ENCODE measurements at places on chromosomes 1 and 21. TPM values are rescaled to one million over a fixed set of nuclear protein-coding genes. Genes with fewer than 3 reads are reported as not detected.

ARHGEF16 gene
- total RNA-seq: 1.1 TPM

FAM167B gene
- total RNA-seq: 3.1 TPM

BATF3 gene
- total RNA-seq: 3.7 TPM

TCP10L gene
- 0.40 TPM for total RNA-seq

INSRR gene
- not detected for total RNA-seq

ZNF648 gene
- not detected for total RNA-seq

HPCA gene
- not detected for total RNA-seq

NBPF6 gene
- total RNA-seq: not detected

GRCh38 chr1:230243583-230244353, 176.7 kb downstream of the GALNT2 start:
- H3K36me3 ChIP-seq: peaks cover 42% of the 10 kb centered on the region
- H3K4me3 ChIP-seq: no peak overlapping the region
- H3K27me3 ChIP-seq: no peaks in the 10 kb centered on the region
- DNase-seq: no peak
- H3K27ac ChIP-seq: no peak overlapping the region
- H3K4me1 ChIP-seq: peaks cover 25% of the 10 kb centered on the region

GRCh38 chr1:79646880-79647279, 640.4 kb upstream of the ADGRL4 start:
- no peaks in the 10 kb centered on the region for H3K4me1 ChIP-seq
- no peaks in the 10 kb centered on the region for H3K27me3 ChIP-seq
- no peak for DNase-seq
- H3K4me3 ChIP-seq: no peak overlapping the region

DNA sequence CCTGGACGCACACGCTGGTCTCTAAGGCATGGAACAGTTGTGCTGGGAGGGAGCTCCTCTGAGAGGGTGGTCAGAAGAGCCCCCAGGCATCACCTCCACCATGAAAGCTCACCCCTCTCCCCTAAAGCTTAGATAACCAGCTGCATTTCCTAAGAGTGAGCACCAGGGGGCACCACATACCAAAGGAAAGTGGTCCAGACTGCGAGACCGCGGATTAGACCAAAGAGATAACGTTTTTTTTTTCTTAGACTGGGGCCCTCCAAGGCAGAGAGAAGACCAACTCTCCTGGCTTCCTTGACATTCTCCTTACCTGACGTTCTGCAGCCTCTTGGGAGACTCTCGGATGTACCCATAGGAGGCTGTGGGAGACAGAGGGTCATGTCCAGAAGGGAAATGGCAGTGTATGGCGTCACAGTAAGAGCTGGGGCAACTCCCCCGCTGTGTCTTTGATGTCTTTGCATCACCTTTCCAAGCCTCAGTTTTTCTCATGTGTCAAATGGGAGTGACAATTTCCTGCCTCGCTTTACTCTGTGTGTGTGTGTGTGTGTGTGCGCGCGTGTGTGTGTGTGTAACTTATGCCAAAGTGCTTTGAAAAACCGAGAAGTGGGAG, 12.3 kb upstream of the IFNLR1 start:
- peaks cover 7% of the 10 kb centered on the region for H3K4me1 ChIP-seq
- no peaks in the 10 kb centered on the region for H3K27me3 ChIP-seq
- H3K27ac ChIP-seq: no peak overlapping the region

DNA sequence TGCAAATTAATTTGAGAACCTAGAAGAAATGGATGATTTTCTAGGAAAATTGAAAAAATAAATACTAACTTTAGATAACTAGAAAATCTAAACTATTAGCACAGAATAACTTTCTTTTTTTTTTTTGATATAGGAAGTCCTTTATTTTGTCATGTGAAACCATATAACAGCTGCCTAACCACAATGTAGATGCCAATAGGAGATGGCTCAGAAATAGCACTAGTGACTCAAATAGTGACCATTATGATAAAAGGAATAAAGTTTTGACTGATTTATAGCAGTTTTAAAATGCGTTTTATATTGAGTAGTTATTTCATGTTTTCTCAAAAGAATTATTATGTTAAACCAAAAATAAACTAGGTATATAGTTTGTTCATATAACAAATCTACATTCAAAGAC, 158.0 kb upstream of the CACYBP start:
- no peaks in the 10 kb centered on the region for H3K27me3 ChIP-seq
- no peak overlapping the region for H3K27ac ChIP-seq
- no peak overlapping the region for H3K4me3 ChIP-seq
- H3K4me1 ChIP-seq: peaks cover 19% of the 10 kb centered on the region
- no peak for DNase-seq
- H3K36me3 ChIP-seq: no peaks in the 10 kb centered on the region

GRCh38 chr1:27528818-27529703, 39.1 kb upstream of the WASF2 start:
- no peak overlapping the region for H3K4me3 ChIP-seq
- peak overlapping the region; percentile 88 for H3K27ac ChIP-seq
- H3K27me3 ChIP-seq: no peaks in the 10 kb centered on the region
- peaks cover 21% of the 10 kb centered on the region for H3K36me3 ChIP-seq
- peaks cover 48% of the 10 kb centered on the region for H3K4me1 ChIP-seq

- no peaks in the 10 kb centered on the region for H3K27me3 ChIP-seq
- DNase-seq: no peak
- H3K27ac ChIP-seq: no peak overlapping the region
- no peaks in the 10 kb centered on the region for H3K36me3 ChIP-seq
- no peak overlapping the region for H3K4me3 ChIP-seq
- no peaks in the 10 kb centered on the region for H3K4me1 ChIP-seq
Measured at GRCh38 chr1:60088620-60089155, 15.1 kb upstream of the C1orf87 start.

DNA sequence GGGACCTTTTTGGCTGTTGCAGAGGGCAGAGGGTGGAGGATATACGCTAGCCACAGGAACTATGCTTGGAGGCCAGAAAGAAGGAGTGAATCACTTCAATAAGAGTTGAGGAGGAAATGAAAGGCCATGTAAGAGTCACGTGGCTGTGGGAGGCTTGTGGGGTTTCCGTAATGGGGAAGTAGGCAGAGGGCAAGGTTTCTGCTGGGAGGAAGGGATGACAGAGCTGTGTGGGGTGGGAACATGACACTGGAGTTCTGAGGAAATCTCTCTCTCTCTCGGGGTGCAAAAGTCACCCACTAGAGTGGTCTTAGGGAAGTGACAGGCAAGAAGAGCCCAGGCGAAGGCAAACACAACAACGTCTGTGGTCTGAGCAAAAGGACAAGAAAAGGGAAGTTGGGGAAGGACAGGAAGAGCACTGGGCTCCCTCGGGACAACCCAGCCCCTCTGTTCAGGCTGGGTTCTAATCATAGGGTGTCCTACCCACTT, 3.9 kb upstream of the CD1C start:
- H3K27ac ChIP-seq: no peak overlapping the region
- H3K27me3 ChIP-seq: peaks cover 4% of the 10 kb centered on the region
- no peaks in the 10 kb centered on the region for H3K4me1 ChIP-seq
- H3K4me3 ChIP-seq: no peak overlapping the region
- H3K36me3 ChIP-seq: no peaks in the 10 kb centered on the region
- DNase-seq: no peak

DNA sequence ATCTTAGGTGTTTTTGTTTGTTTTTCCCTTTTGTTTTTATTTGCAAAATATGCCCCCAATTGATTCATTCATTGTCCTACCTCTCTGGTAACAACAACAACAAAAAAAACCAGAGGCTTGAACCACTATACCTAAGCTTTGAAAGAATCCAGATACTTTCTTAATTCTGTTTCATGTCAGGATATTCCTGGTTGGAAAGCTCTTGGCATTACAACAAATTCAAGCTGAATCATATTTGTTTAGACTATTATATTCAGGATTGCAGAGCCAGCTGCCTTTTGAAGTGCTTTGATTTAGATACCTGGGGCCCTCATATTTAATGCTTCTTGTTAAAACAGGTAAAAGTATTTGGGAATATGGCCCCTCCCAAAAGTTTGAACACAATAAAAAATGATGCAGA, 22.9 kb upstream of the ZNF326 start:
- H3K27ac ChIP-seq: no peak overlapping the region
- peaks cover 13% of the 10 kb centered on the region for H3K4me1 ChIP-seq
- DNase-seq: no peak
- no peak overlapping the region for H3K4me3 ChIP-seq
- no peaks in the 10 kb centered on the region for H3K27me3 ChIP-seq
- no peaks in the 10 kb centered on the region for H3K36me3 ChIP-seq

DNA sequence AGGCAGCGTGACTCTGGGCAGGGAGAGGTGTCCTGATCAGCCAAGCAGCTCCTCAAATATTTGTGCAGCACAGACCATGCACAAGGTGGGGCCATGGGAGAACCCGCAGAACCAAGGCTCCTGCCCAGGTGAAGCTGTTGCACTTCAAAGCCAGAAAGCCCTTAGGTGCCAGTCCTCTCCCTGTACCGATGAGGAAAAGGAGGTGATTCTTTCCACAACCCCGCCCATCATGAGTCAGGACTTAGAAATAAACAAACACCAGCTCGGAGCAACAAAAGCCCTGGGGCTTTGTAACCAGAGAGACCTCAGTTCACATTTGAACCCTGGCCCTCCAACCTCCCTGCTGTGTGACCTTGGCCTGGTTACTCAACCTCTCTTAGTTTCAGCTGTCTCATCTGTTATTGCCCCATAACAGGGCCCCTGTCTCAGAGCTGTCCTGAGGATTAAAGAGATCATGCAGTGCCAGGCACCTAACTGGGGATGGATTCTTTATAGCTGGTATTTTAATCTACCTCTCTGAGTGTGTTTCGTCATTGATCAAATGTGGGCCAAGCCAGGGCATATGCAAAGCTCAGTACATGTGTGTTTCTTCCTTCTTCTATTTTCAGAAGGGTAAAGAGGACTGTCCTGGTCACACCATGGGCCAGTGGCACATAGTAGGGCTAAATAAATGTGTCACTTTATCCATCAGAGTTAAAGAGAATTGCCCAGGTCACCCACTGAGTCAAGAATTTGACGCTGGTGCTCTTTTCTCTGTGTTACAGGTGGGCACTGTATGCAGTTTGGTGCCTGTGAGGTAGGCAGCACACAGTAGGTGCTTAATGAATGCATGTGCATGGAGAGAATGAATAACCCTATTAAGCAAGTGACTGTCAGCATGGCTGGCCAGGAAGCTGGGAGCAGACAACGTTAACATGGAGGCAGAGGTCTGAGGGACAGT, 1.4 kb downstream of the LDLRAD1 start:
- no peak for DNase-seq
- peaks cover 35% of the 10 kb centered on the region for H3K27me3 ChIP-seq
- H3K4me1 ChIP-seq: no peaks in the 10 kb centered on the region
- no peak overlapping the region for H3K27ac ChIP-seq
- H3K36me3 ChIP-seq: no peaks in the 10 kb centered on the region

DNA sequence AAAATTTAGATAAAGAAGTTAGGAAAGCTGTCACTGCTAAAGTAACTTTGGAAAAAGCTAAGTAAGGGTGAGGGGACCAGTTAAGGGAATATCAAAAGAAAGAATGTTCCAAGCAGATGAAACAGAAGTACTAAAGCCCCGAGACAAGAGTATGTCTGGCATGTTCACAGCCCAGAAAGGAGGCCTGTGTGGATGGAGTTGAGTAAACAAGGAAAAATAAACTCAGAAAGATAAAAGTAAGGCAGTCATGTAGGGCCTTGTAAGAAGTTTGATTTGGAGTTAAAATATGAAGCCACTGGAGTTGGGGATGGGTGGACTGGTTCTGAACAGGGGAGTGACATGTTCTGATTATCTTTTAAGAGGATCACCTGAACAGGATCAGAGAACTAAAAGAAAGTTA, 177.9 kb downstream of the CDC42BPA start:
- H3K27ac ChIP-seq: no peak overlapping the region
- H3K36me3 ChIP-seq: peaks cover 13% of the 10 kb centered on the region
- DNase-seq: no peak
- no peaks in the 10 kb centered on the region for H3K27me3 ChIP-seq
- peaks cover 33% of the 10 kb centered on the region for H3K4me1 ChIP-seq

DNA sequence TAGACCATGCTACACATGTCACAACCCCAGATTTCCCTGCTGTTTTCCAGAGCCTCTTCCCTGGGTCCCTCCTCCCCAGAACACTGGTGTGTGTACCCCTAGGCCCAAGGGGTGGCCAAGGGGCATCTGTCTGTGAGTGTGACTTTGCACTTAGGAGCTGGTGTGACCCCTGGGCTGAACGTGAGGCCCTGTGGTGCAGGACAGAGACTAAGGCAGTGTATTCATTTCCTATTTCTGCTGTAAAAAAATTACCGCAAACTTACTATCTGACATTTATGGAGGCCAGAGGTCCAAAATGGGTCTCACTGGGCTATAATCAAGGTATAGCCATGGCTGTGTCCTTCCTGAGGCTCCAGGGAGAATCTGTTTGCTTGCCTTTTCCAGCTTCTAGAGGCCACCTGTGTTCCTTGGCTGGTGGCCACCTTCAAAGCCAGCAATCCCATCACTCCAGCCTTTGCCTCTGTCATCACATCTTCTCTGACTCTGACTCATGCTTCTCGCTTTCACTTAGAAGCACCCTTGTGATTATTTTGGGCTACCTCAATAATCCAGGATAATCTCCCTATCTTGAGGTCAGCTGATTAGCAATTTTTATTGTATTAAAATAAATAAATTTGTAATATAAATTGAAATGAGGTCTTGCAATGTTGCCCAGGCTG, 24.0 kb upstream of the ELOA start:
- H3K27ac ChIP-seq: no peak overlapping the region
- H3K36me3 ChIP-seq: no peaks in the 10 kb centered on the region
- H3K4me1 ChIP-seq: peaks cover 10% of the 10 kb centered on the region
- DNase-seq: no peak
- H3K27me3 ChIP-seq: no peaks in the 10 kb centered on the region

GRCh38 chr1:147700042-147701006, 30.0 kb upstream of the ACP6 start:
- no peak for DNase-seq
- H3K27me3 ChIP-seq: no peaks in the 10 kb centered on the region
- no peak overlapping the region for H3K4me3 ChIP-seq
- peaks cover 6% of the 10 kb centered on the region for H3K4me1 ChIP-seq
- H3K36me3 ChIP-seq: no peaks in the 10 kb centered on the region
- H3K27ac ChIP-seq: no peak overlapping the region

DNA sequence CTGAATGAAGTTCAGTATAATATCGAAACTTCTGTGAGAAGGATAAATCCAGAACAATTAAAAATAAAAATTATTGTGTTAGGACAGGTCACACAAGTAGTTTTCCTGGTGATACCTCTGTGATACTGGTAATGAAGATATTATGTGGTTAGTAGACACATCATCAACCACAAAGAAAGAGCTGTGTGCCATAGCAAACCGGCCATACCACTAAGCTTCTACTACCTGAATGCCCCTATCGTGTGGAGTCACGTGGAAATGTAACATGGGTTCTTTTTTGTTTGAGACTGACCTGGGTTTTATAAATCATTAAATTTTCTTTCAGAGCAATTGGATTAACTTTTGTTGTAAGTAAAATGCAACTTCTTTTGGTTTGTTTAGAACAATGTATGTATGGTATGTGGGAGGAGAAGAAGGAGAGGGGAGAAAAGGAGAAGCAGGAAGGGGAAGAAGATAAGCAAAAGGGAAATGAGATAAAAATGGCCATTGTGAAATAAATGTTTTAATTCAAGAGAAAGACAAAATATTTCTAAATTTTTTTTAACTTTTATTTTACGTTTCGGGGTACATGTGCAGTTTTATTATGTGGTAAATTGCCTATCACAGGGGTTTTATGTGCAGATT, 58.2 kb upstream of the LRRC8B start:
- no peaks in the 10 kb centered on the region for H3K36me3 ChIP-seq
- no peak overlapping the region for H3K27ac ChIP-seq
- peaks cover 55% of the 10 kb centered on the region for H3K27me3 ChIP-seq
- DNase-seq: no peak
- H3K4me1 ChIP-seq: no peaks in the 10 kb centered on the region

GRCh38 chr1:14292520-14292919, 306.0 kb upstream of the KAZN start:
- no peaks in the 10 kb centered on the region for H3K4me1 ChIP-seq
- H3K36me3 ChIP-seq: no peaks in the 10 kb centered on the region
- no peak overlapping the region for H3K4me3 ChIP-seq
- no peak overlapping the region for H3K27ac ChIP-seq
- H3K27me3 ChIP-seq: peaks cover 3% of the 10 kb centered on the region
- DNase-seq: no peak

All from chondrocyte (in vitro differentiated cells).